ENCODE measurements at places on chromosomes 11 and 22. TPM values are rescaled to one million over a fixed set of nuclear protein-coding genes. Genes with fewer than 3 reads are reported as not detected.

- no peak for DNase-seq
Observed at GRCh38 chr11:134569195-134569594, 157.2 kb upstream of the B3GAT1 start.

The ANO5 gene
- 1.7 TPM for total RNA-seq

GRCh38 chr11:62004473-62004872 is 37.0 kb upstream of the FTH1 start:
- DNase-seq, result no peak

DNA sequence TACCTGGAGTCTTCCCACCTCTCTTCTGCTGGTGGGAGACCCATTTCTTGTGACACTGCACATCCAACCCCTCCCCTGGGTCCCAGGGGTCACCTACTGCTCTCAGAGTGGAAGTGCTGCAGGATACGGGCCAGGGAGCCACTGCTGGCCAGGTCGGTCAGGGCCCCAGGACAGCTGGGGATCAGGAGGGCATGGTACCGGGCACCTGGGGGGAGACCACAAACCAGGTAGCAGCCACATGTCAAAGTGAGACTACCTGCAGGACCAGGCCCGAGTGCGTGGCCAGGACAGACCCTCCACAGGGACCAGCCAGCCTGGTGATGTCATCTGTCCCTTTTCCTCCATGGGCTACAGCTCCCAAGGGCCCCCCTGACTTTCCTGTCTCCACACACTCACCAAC is 3.9 kb downstream of the GATD1 start:
- no peak for DNase-seq

- no peak for DNase-seq
Observed at GRCh38 chr11:121672630-121673487, 220.1 kb upstream of the SORL1-AS1 start.

- no peak for DNase-seq
Observed at GRCh38 chr11:36012455-36012854, 68.6 kb downstream of the LDLRAD3 start.

The SAA1 gene
- 69.7 TPM for total RNA-seq

DNA sequence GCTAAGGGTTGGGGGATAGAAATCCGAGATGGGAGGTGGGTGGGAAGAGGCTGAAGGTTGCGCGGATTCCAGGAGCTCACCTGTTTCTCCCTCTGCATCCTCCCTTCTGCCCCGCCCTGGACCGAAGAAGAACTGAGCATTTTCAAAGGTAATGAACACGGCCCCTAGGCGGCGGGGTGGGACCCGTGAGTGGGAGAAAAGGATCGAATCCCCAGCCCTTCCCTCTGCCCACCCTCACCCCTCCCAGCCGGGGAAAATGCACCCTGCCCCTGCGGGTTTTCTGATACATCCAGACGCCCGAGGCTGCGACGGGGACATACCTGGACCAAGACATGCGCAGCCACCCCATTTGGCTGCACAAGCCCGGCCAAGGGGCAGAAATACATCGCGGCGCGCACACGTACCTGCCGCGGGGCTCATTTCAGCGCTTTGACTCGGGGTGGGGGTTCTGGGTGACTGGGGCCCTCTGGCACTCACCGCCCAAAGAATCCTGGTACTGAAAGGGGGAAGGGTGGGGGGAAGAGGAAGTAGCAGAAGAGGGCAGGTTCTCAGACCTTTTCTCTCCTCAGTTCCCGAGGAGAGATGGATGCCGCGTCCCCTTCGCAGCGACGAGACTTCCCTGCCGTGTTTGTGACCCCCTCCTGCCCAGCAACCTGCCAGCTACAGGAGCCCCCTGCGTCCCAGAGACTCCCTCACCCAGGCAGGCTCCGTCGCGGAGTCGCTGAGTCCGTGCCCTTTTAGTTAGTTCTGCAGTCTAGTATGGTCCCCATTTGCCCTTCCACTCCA is 6.0 kb downstream of the VSIG2 start:
- DNase-seq, result no peak

GRCh38 chr11:67571443-67571842 is 12.2 kb upstream of the GSTP1 start:
- DNase-seq, result no peak

The C11orf91 gene
- total RNA-seq, result not detected

The TYR gene
- total RNA-seq, result not detected

- no peak for DNase-seq
Observed at GRCh38 chr11:32658639-32659406, 75.2 kb downstream of the EIF3M start.

DNA sequence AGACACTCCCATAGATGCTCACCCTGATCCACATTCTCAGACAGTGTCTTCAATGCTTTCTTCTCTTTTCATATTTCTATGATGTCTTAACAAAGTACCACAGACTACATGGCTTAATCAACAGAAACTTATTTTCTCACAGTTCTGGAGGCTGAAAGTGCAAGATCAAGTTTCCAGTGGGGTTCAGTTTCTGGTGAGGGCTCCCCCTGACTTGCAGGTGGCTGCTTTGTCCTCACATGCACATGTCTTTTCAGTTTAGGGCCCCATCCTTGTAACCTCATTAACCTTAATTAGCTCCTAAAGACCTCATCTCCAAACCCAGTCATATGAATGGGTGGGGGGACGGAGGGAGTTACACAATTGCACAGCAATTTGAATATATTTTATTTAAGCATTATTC is 335.8 kb downstream of the AASDHPPT start:
- DNase-seq, result no peak

DNA sequence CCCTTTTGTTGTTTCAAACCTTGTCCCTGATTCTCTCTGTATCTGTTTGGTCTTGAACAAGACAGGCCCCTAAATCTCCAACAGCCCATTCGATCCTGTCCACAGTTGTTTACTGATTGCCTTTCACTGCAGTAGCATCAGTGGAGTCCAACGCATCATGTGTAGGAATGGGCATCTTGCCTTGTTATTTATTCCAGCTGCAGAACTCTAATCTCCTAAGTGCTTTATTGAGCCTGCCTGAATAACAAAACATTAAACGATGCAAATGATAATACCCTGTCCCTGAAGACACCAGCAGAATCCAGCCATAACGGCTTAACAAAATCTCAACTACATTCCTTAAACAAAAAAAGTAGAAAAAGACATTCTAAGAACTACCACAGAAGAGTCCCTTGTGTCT is 50.1 kb downstream of the SLC35F2 start:
- no peak for DNase-seq

The KREMEN1 gene
- total RNA-seq, result 4.8 TPM

- no peak for DNase-seq
Observed at GRCh38 chr22:38401336-38402084, 53.5 kb downstream of the KCNJ4 start.

- DNase-seq, result no peak
Observed at GRCh38 chr11:117181586-117182550, 3.3 kb downstream of the SIDT2 start.

DNA sequence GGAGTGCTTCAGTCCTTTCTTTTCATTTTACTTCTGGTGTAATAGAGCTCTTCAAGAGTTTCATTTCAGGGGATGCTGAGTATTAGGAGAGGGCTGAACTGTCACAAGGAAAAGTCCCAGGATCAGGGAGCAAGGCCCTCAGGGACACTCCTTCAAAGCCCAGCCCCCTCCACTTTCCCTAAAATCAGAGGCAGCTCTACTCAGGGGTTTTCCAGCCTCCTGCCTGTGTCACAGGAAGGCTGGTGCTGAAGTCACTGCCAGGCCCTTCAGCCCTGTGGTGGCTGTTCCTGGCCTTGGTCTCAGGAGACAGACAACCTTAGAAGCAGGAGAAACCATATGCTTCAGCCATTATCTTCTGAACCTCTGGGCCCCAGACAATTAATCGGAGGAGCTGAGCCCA is 36.4 kb upstream of the KIRREL3 start:
- no peak for DNase-seq

- no peak for DNase-seq
Observed at GRCh38 chr11:4580124-4580523, 1.4 kb upstream of the OR52I2 start.

DNA sequence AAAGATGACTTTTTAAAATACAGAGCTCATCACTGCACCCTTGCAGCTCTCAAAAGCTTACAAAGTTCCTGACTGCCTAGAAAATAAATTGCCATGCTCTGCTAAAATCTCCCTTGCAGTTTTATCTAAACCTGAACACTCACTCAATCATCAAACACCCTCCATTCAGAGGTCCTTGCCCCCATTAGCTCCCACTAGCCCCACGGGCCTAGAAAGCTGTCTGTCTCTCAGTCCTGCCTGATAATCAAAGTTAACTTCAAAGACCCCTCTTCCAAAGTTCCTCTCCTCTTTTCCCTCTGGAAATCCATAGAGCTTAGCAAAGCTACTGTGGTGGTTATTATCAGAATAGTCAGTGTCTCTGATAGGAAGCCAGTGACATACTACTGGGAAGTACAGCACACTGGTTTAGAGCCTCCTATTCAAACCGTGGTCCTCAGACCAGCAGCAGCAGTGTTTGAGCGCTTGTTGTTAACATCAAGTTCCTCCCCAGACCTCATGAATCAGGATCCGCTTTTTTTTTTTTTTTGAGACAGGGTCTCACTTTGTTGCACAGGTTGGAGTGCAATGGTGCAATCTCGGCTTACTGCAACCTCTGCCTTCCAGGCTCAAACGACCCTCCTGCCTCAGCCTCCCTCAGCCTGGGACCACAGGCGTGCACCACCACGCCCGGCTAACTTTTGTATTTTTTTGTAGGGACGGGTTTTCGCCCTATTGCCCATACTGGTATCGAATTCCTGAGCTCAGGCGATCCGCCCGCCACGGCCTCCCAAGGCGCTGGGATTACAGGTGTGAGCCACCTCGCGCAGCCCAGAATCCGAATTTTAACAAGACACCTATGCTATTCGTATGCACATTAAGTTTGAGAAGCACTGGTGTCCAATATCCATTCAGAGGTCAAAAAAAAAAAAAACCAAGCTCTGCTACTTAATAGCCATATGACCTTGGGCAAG is 1.2 kb downstream of the NDUFC2 start:
- no peak for DNase-seq

GRCh38 chr11:64003807-64004589 is 17.8 kb downstream of the OTUB1 start:
- DNase-seq, result peak; percentile 42

GRCh38 chr11:110948112-110948511 is 235.9 kb upstream of the ARHGAP20 start:
- DNase-seq, result no peak

The MRGPRX3 gene
- total RNA-seq, result not detected

DNA sequence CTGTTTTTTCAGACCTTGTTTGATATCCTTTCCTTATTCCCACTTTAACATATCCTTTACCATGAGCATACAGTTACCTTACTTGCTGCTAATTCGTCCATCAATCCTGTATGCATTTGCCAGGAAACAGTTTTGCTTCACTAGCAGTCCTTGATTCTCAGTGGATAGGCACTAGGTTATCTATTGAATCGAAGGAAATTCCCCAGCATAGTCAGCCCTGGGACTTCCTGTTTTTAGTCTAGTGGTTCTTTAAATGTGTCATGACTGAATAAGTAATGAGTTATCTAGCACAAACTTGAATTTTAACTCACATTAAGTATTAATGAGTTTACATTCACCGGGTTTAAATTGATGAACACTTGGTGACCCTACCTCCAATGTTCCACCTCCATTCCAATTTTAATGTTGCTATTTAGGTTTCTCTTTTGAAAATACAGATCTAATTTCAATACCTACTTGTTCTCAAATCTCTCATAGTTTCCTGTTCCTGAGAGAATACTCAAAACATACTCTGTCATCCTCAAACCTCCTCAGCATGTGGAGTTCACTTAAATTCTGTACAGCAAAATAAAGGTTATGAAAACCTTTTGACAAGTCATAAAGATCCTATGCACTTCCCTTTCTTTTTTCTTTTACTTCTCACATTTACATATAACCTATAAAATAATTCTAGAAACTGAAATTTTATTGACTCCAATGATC is 1375.1 kb upstream of the TENM4 start:
- DNase-seq, result peak; percentile 87

The SYT9 gene
- total RNA-seq, result 0.46 TPM

DNA sequence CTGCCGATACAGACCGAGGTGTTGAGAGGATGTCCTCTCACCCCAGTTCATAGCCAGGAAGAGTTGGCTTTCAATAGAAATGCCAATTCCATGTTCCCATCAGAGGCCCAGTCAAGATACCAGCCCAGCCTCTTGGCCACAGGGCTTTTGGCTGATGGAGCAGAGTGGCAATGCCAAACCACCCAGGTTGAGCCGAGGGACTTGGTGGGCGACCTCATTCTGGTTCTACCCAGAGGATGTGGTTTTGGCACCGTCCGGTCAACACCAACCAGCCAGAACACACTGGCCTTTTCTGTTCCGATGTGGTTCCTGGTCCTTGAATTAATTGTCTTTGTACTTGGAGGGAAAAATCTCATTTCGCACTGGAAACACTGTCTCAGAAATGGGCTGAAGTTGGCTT is 60.5 kb downstream of the COMMD9 start:
- no peak for DNase-seq

DNA sequence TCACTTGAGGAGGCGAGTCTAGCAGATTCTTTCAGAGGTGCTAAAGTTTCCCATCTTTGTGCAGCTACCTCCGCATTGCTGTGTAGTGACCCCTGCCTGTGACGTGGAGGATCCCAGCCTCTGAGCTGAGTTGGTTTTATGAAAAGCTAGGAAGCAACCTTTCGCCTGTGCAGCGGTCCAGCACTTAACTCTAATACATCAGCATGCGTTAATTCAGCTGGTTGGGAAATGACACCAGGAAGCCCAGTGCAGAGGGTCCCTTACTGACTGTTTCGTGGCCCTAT is 8.9 kb upstream of the SAMM50 start:
- no peak for DNase-seq

DNA sequence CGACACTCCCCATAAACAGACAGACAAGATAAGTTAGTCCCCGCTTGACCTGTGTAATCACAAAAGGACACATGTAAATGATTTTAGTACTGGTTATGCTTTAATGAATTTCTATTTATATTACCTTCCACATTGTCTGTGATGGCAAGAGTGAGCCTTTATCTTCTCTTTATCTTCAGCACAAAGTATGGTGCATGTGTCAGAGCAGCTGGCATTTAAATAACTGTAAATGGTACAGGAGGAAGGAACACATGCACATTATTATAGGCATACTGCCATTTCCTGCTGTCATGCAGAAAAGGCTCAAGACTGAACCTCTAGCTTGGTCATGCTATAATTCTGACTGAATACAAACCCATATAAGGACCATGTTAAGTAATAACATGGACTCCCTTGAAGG is 1342.7 kb upstream of the TENM4 start:
- no peak for DNase-seq

- DNase-seq, result no peak
Observed at GRCh38 chr22:40805699-40806203, 13.4 kb downstream of the SLC25A17 start.

GRCh38 chr22:46712288-46712687 is 25.8 kb downstream of the CERK start:
- DNase-seq, result no peak

DNA sequence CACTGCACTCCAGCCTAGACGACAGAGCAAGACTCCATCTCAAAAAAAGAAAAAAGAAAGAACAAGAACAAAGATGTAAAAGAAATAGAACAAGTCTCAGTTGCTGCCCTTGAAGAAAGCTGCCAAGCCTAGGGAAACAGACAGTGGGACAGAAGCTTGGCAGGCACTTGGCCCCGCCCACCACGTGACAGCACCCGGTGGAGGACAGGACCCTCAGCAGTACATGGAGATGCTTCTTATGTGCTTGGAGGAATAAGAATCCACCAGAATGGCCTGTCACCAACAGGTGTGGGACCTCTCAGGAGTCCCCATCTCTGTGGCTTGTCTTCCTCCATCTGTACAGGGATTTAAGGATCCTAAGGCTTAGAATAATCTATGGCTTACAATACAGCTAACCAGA is 7.6 kb upstream of the TMPRSS6 start:
- no peak for DNase-seq
